Activated CD4-positive, alpha-beta T cell treated with anti-CD3 and anti-CD28 coated beads, Interleukin-2, amount 50 U/mL, for 1 hour (primary cell): ENCODE measurements at places on chromosomes 5 and 9.

DNA sequence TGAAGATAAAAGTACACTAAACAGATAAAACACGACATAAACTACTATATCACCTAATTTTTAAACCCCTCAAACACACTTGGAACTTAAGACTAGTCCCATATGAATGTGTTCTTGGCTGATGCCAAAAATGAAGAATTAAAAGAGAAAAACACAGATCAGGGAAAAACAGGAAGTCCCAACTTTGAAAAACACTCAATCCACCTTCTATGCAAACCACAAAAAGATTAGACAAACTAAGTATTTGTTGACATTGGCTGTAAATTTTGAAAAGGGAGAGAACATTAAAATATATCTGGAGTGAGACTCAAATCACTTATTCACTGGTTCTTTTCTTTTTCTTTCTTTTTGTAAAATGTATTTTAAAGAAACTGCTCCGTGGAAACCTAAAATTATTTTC is 81.4 kb downstream of the ANKH start:
- no peak for DNase-seq

DNA sequence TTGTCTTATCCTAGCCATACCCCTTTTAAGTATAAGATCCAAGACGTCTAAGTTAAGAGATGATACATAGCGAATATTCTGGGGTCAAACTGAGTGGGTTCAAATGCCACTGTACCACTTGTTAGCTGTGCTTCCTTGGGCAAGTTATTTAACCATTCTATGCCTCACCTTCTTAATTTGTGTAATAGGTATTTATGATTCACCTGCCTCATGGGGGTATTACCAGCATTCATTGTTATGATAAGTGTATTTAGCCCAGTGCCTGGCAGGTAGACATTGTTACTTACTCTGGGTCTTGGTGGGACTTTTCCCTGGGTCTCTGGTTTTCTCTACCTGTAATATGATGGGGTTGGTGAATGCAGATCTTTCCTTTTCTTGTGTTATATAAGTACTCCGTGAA is 3.8 kb downstream of the LARP1 start:
- no peak for DNase-seq

DNA sequence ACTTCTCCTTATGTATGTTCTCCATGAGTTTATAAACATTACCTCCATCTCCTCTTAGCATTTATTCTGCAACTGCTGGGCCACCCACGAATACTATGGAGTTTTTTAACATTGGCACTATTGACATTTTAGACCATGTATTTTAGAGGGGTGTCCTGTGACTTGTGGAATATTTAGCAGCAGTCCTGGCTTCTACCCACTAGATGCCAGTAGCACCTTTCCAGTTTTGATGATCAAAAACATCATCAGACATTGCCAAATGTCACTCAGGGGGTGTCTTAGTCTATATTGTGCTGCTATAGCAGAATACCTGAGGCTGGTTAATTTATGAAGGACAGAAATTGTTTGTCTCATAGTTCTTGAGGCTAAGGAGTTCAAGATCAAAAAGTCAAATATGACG is 187.5 kb upstream of the RORB start:
- DNase-seq, result no peak

GRCh38 chr5:168681556-168682183 is 102.5 kb upstream of the PANK3 start:
- DNase-seq, result no peak

- no peak for DNase-seq
These were observed 368.9 kb downstream of the TMEM161B start for GRCh38 chr5:87899721-87900131.

- DNase-seq, result no peak
These were observed 163.4 kb upstream of the DMAC1 start for GRCh38 chr9:7963026-7963425.

DNA sequence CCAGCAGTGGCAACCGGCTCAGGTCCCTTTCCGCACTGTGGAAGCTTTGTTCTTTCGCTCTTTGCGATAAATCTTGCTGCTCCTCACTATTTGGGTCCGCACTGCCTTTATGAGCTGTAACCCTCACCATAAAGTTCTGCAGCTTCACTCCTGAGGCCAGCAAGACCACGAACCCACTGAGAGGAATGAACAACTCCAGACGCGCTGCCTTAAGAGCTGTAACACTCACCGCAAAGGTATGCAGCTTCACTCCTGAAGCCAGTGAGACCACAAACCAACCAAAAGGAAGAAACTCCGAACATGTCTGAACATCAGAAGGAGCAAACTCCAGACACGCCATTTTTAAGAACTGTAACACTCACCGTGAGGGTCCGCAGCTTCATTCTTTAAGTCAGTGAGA is 103.5 kb downstream of the GLIS3 start:
- no peak for DNase-seq

DNA sequence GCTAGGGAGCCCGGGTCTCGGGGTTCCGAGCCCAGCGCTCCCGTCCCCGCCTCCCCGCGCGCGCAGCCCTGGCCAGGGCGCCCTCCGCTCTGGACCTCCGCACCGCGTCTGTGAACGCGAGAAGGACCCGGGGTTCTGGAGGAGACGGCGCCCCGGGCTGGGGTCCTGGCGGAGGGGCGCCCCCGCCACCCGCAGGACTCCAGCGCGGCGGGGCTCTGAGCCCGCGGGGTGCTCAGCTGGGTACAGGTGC is 431 bp downstream of the TMOD1 start:
- no peak for DNase-seq

GRCh38 chr5:61768692-61769281 is 436.7 kb downstream of the ZSWIM6 start:
- DNase-seq, result no peak

DNA sequence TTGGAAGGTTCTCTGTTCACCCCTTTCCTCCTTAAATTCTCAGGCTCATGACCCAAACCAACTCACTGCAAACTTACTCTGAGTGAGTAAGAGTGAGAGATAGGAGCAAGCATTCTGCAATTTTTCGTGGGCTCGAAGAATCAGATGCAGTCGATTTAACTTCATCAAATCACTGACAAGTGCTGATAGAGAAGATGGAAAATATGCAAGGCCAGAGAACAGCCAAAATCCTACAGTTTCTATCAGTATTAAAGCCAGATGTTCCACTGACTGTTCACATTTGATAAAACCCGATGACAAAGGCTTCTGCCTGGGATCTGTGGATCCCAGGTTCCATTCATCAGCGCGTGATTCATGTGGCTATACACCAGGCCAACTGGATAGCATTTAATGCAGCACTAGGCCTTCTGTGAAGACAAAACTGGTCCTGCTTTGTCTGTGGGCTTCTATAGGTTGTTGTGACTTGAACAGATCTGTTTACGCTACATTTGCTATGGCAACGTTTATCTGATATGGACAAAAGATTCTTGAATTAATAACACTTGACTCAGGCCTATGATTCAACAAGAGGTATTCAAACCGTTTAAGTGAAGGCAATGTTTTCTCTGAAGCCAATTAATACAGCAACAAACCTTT is 251.2 kb downstream of the NFIB start:
- no peak for DNase-seq

DNA sequence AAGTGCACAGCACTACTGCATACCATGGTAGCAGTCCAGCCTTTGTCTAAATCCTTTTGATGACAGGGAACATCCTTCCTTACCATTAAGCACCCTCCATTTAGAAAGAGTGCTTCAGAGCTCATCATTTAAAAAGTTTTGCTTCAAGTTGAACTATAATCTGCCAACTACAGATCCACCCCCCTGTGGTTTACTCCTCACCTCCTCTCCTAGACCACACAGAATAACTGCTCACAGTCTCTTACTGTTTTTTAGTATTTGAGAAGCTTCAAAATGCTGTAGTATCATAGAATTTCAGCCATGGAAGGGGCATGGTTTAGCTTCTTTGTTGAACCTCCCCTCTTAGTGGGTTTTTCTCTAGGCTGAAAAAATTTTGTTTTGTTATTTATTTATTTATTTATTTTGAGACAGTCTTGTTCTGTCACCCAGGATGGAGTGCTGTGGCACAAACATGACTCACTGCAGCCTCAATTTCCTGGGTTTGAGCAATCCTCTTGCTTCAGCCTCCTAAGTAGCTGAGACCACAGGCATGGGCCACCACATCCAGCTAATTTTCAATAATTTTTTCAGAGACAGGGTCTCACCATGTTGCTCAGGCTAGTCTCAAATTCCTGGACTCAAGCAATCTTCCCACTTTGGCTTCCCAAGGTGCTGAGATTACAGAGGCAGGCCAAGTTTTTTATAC is 384.3 kb upstream of the RFX3 start:
- no peak for DNase-seq

DNA sequence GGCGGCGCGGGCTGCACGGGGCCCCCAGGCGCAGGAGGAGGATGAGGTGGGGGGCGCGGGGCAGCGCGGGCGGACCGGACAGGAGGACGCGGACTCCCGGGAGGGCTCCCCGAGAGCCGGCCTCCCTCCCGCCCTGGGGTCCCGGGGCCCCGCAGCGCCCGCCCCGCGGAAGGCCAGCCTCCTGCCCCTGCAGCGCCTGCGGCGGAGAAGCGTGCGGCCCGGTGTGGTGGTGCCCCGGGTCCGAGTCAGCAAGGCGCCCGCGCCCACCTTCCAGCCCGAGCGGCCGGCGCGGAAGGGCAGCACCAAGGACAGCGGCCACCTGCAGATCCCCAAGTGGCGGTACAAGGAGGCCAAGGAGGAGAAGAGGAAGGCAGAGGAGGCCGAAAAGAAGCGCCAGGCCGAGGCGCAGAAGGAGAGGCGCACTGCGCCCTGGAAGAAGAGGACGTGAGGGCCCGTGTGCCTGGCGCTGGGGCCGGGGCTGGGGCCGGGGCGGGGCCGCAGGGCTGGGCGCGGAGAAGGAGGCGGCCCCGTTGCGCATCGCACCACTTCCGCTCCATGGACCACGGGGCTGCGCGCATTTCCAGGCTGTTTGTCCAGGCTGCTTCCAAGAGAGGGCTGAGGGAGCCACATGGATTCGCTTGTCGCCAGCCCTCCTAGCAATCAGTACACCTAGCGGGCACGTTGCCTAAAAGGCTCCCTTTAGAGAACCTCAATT is 86.0 kb downstream of the ANKRD33B start:
- DNase-seq, result no peak

GRCh38 chr5:1199649-1200494 is 1.5 kb upstream of the SLC6A19 start:
- no peak for DNase-seq

DNA sequence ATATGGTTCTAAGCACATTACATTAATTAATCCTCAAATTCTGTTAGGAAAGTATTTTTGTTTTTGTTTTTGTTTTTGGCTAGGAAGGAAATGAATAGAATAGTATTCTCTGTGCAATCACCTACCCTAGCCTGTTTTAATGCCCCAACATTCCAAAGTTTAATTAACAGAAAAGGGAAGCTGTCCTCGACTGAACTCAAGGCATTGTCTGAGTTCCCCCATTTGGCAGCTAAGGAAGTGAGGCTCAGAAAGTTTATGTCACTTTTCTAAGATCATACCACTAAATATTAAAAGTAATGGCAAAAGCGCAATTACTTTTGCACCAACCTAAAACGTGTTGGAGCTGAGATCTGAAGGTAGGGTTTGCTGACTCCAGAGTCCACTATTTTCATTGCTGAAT is 59.8 kb downstream of the FGF1 start:
- no peak for DNase-seq

DNA sequence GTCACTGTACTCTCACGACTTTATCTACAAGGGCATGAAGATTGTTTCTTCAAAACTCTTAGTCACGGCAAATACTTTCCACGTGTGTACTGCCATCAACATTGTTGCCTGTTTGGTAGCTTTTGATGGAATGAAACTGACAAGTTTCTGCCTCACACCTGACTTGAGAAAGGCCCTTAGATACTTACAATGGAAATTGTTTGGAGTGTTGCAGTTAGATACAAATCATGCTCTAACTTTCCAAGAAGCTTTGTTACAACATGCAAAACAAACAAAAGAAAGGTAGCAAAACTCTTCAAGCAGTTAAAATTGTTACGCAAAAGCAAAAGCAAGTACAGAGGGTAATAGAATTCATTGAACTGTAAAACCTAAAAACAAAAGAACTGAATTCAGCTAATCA is 91.1 kb upstream of the TLE4 start:
- DNase-seq, result no peak

DNA sequence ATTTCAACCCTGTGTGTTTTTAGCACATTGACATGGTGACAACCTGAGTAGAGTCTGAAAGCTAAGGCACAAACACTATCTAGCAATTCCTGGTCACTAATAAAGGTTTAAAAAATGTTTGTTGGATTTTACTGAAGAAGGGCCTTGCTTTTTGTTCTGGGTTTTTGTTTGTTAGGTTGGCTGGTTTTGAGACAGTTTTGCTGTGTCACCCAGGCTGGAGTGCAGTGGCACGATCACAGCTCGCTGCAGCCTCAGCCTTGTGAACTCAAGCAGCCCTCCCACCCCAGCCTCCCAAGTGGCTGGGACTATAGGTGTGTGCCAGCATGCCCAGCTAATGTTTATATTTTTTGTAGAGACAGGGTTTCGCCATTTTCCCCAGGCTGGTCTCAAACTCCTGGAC is 39.0 kb downstream of the PRKACG start:
- DNase-seq, result no peak

- no peak for DNase-seq
These were observed 466.4 kb upstream of the MEF2C start for GRCh38 chr5:89349246-89349980.

GRCh38 chr5:14913096-14913495 is 41.5 kb upstream of the ANKH start:
- DNase-seq, result no peak

GRCh38 chr5:28253431-28253830 is 1215.0 kb upstream of the CDH9 start:
- DNase-seq, result no peak

DNA sequence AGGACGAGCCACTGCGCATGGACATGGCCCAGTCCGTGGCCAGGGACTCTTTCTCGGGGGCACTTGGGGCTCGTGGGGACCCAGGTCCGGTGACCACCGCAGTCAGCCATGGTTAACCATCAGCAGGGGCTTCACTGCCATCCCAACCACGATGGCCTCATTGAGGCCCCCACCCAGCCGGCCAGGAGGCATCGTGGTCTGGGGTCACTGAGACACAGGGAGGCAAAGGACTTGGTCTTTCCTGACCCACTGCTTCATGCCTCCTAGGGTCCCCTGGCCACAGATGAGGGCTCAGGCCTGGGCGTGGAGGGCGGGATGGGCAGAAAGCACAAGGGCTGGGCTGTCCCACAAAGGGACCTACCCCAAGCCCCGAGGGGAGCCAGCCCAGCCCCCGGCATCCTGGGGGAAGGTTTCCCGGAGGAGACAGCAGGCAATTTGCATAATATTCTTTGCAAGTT is 6.6 kb downstream of the NACC2 start:
- DNase-seq, result no peak

DNA sequence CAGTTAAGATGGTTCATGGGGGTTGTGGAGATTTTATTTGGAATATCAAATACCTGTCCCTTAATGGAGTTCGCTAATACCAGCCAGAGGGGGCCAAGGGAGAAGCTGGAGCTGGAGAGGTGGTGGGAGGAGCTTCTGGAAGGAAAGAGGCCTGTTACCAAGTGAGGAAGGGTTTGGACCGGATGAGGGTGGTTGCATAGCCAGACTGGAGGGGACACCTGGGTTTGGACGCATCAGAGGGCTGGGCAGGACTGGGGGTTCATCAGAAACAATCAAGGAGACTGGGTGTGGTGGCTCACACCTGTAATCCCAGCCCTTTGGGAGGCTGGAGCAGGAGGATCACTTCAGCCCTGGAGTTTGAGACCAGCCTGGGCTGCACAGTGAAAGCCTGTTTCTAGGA is 111.8 kb upstream of the IER5L start:
- no peak for DNase-seq

GRCh38 chr9:68825762-68826472 is 120.9 kb downstream of the PIP5K1B start:
- DNase-seq, result no peak
